ENCODE measurements at places on chromosomes 16 and 17. TPM values are rescaled to one million over a fixed set of nuclear protein-coding genes. Genes with fewer than 3 reads are reported as not detected.
A peak's percentile ranks its signal among the peaks of the same experiment; 100 is the strongest.

GRCh38 chr16:22183901-22184614 is 21.8 kb downstream of the SDR42E2 start:
- DNase-seq: no peak
- no peaks in the 10 kb centered on the region for H3K27me3 ChIP-seq
- no peaks in the 10 kb centered on the region for H3K36me3 ChIP-seq
- H3K4me3 ChIP-seq: no peak overlapping the region

The CCL11 gene
- total RNA-seq: not detected

GRCh38 chr16:12439399-12440227 is 364.1 kb downstream of the CPPED1 start:
- DNase-seq: no peak
- peaks cover 13% of the 10 kb centered on the region for H3K4me1 ChIP-seq
- H3K4me3 ChIP-seq: no peak overlapping the region
- peaks cover 3% of the 10 kb centered on the region for H3K36me3 ChIP-seq

DNA sequence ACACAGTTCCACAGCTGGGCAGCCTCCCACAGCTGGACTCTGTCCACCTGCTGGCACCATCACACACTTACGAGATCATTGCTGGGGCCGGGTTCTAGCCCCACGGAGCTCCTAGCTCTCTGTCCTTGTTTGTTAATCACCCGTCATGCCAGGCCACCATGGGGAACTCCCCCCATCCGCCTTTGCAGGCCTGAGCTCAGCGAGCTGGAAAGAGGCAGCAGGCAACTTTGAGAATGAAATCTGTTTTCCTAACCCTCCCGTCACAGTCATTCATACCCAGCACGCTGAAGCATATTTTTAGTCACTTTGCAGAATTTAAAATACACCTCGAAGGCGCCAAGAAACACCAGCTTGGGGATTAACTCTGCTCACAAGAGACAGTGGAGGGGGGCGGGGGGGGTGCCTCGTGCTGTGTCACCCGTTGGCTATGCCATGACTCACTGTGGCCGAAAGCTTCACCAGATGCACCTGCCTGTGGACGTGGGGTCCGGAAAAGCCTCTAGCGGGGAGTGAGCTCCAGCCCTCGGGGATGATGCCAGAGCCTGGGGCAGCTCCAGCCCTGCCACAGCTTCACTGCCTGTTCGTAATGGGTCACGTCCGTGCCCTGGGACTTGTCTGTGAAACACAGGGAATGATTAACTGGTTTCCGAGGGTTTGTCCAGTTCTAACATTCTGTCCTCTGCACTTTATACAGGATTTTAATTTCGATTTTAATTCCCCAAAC is 1.4 kb upstream of the SPNS2 start:
- peaks cover 41% of the 10 kb centered on the region for H3K4me1 ChIP-seq
- peak; percentile 63 for DNase-seq
- no peak overlapping the region for H3K4me3 ChIP-seq
- no peaks in the 10 kb centered on the region for H3K36me3 ChIP-seq
- no peak overlapping the region for H3K27ac ChIP-seq
- H3K27me3 ChIP-seq: peaks cover 19% of the 10 kb centered on the region

The FOXN1 gene
- not detected for total RNA-seq

DNA sequence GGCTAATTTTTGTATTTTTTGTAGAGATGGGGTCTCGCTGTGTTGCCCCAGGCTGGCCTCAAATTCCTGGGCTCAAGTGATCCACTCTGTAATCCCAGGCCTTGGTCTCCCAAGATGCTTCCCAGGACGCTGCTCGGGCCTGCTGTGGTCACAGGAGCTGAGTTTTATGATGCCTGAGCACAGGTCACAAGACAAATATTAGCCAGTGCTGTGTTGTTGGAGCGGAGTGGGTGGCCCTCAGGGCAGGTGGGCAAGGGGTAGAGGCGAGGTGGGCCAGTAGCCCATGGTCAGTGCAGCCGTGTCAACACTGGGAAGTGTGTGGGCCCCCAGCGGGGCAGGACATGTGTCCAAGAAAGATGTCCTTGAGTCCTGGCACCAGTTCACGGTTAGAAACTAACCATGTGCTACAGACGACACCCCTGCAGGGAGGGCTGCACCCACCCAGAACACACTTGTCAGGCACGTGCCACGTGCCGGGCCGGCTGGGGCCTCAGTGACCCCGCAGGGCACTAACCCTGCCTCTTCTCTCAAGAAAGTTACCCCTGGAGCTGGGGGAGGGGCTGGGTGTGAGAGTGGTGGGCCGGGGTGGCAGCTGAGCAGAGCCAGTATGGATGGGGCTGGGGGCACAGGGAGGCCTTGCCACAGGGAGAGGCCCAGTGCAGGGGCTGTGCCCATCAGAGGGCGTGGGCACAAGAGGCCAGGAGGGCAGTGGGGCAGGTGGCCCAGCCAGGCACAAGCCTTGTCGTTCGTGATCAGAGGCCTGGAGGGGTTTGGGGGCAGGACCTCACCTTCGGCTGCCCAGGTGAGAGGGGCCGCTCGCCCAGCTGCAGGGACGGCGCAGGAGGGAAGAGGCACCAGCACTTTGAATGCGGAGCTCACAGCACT is 103.1 kb upstream of the CHMP6 start:
- H3K4me3 ChIP-seq: no peak overlapping the region
- H3K36me3 ChIP-seq: peaks cover 93% of the 10 kb centered on the region
- H3K27ac ChIP-seq: no peak overlapping the region
- peaks cover 8% of the 10 kb centered on the region for H3K4me1 ChIP-seq
- H3K27me3 ChIP-seq: no peaks in the 10 kb centered on the region
- DNase-seq: no peak

GRCh38 chr17:79852748-79853147 is 13.5 kb upstream of the CBX4 start:
- H3K4me3 ChIP-seq: no peak overlapping the region
- no peak overlapping the region for H3K27ac ChIP-seq
- no peak for DNase-seq
- H3K36me3 ChIP-seq: no peaks in the 10 kb centered on the region

The TPSD1 gene
- total RNA-seq: not detected
